ENCODE measurements at places on chromosomes 3 and 15.

GRCh38 chr3:5010140-5010539 lies 30.9 kb downstream of the BHLHE40 start:
- DNase-seq: no peak

DNA sequence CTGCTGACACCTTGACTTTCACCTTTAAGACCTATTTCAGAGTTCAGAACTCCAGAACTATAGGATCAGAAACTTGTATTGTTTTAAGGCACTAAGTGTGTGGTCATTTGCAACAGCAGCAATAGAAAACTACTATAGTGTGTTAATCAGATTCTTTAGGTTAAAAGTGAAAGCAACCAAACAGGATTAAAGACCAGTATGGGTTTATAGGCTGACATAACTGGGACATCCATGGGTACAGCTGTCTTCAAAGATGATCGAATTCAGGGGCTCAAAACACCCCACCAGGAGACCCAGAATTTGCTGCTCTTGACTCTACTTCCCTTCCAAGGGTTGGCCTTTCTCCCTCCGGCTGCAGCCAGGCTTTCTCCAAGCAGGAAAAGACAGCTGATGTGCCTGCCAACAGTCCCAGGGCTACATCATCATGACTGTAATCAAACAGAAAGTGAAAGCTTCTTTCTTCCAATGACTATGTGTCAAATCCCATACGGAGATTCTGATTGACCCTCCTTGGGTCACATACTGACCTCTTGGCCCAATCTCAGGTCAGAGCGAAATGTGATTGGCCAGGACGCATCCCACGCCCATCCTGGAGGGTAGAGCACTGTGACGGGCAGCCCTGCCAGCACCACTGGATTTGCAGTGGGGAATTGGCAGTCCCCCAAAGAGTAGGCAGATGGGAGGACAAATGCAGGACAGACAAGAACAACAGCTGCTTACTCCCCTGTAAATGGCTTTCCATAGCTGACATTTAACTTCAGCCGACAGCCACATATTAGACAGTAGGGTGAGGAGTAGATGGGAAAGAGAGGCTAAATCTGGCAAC lies 51.4 kb upstream of the RNF7 start:
- no peak for DNase-seq

DNA sequence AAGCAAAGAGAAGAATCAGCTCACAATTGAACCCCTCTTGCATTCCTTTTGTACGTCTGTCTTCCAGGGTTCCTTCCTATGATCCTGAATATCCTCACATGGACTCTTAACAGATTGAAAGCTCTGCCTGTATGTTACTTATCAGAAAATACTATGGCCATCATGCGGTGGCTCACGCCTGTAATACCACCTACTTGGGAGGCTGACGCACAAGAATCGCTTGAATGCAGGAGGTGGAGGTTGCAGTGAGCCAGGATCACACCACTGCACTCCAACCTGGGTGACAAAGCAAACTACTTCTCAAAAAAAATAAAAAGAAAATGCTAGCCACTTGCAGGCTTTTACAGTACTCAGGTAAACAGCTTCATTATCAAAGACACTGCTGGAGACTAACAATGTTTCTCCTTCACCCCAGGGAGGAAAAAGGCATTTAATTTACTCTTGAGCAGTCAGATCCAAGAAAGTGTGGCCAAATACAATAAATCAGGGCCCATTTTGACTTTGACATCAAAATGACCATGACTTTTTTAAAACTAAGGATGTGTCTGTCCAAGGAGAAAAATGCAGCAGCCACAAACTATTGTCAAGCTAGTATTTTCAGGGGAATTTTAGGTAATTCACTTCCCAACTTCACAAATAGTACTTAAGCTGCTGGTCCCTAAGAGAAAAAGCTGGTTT lies 27.3 kb downstream of the NPTN start:
- no peak for DNase-seq

DNA sequence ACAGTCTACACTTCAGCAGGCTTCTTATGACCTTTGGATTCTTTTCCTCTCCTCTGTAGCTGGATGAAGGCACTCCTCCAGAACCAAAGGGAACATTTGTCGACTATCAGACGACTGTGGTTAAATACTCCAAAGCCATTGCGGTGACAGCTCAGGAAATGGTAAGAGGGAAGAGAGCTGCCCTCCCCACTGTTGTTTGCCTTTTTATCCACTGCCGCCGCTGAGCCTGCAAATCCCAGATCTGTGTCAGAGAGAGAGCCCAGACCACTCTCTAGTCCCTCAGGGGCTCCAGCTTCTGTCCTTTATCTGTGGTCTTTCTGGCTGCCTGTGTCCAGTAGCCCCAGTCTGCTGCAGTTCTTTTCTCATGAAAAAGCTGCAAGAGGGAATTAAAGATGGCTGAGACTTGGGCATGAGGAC lies 261.5 kb upstream of the TPM1 start:
- no peak for DNase-seq

DNA sequence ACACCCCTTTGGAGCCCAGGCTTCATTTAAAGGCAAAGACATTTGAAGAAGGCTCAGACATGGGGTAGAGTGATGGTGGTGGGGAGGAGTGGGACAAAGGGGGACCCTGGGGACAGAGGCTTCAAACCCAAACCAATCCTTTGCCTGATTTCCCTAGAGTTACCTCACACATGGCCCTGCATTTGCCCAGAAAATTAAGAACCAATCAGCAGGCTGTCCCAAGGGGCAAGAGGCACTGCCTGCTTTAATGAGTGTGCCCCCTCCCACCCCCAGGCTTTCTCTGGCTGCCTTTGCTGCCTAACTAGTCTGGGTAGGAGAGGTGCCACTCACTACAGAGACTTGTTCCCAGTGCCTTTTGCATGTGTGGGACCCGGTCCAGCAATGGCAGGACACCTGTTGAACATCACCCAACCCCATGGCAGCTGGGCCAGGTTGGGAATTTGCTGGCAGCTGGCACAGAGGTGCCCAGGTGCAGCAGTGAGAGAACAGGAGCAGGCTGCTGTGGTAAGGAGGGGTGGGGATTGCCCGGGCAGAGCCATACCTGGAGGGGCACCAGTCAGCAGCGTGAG lies 38.4 kb downstream of the CCDC33 start:
- DNase-seq: no peak
